ENCODE measurements at places on chromosomes 2 and 18.

DNA sequence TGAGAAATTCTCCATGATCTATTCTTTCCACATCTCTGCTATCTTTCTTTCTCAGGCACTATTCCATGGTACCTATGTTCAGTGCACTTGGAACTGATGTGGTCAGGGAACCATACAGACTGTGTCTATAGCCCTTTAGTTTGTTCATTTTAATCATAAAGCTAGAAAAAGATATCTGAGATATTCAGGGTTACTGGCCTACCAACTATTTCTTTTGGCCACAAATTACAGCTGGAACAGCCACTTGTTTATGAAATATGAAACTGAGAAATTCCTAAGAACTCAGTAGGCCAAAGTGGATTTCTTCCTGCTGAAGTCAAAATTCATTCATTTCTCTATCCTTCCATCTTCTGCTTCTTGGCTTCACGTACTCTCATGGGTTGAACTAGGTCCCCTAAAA, 22.8 kb upstream of the LYPD1 start:
- no peak for DNase-seq

- DNase-seq, result no peak
Observed at GRCh38 chr2:43194121-43194869, 32.1 kb downstream of the ZFP36L2 start.

DNA sequence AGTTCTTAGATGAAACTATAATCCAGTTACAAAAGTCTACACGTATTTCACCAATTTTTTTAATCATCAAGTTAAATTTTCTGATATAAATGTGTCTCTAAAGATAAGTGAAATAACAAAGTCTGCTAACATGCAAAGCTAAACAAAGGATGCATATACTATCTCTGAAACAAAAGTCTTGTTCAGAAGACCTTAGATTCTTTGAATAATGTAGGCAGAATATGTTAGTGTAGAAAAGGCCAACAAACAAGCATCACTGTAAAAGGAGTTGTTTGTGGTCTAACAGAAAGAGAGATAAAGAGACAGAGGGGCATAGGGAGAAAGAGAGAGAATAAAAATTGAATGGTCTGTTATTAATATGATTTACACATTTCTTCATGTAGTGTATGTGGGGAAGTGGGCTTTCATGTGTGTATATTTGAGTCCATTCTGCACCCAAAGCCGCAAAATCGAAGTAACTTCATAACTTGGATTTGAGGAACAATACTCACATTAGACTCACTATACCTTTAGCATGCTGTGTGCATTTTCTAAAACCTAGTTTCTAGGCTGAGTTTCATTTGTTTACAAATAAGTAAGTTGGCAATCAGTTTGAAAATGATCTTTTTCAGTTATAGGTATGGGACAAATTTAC, 734.8 kb upstream of the REG3G start:
- no peak for DNase-seq

DNA sequence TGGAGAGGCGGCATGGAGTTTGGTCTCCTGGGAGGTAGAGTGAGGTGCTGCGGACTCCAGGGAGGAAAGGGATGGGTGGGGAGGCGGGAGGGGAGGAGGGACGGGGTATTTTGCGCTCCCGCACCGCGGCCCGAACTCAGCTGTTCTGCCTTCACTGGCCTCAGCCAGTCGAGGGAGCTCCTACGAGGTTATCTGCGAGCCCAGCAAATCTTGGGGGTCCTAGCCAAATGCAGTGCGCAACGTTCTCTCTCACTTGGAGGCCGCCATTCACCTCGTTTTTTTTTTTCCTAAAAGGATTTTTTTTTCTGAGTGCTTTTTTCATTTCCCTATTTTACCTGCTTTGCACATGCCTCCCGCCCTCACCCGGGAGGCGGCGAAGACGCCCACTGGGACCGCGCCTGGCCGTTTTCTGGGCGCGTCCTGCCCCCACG, 877 bp upstream of the BCL2L11 start:
- no peak for DNase-seq

- no peak for DNase-seq
Observed at GRCh38 chr2:219998107-219998506, 370.7 kb downstream of the SLC4A3 start.

GRCh38 chr2:152480821-152481399, 145.9 kb downstream of the FMNL2 start:
- no peak for DNase-seq

GRCh38 chr18:58892488-58892887, 27.8 kb downstream of the ZNF532 start:
- DNase-seq, result no peak

GRCh38 chr2:20103530-20103929, 52.1 kb upstream of the LAPTM4A start:
- DNase-seq, result no peak

DNA sequence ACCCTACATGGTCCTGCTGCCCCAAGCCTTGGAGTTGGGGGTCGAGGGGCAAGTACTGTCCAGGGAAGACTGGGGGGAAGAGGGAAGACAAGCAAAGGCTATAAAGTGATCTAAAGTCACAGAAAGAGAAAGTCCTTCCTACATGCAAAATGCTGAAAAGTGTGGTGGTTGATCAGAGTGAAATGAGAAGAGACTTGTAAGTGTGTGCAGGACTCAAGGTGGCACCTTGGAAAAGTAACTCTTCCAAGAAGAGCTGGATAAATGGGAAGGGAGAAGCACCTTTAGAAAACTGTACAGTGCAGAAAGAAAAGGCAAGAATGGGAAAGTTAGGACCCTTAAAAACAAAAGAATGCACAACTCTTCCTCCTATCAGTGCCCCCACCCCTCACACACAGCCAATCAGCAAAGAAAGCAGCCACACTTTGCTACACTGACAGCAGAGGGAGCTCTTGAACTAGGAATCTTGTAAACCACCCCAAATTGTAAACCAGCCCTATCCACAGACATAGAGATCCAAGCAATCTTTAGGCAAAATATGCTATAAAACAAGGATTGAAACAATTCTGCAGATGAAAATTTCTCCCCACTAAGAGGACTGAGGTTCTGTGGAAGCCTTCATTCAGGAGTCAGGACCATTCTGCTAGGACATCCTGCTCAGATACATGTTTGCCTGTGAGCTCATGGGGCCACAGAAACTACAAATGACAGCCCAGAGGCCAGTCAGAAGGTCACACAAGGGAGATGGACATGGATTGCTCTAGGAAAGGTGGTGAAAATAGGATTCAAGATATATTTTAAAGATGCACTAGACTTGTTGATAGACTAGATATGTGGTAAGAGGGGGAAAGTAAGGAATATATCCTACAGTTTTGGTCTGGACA, 146.4 kb downstream of the FTCDNL1 start:
- no peak for DNase-seq
